ENCODE measurements at places on chromosomes 12 and 14. TPM values are rescaled to one million over a fixed set of nuclear protein-coding genes. Genes with fewer than 3 reads are reported as not detected.

Gene SLC6A15
- 0.10 TPM for polyA plus RNA-seq

Gene OR4E2
- not detected for polyA plus RNA-seq

Gene IL26
- 0.07 TPM for polyA plus RNA-seq

Gene KRR1
- 49.7 TPM for polyA plus RNA-seq

Gene BLOC1S1
- polyA plus RNA-seq, result 240 TPM

Data from fibroblast of lung (primary cell).